NCI-H1694 (cell line): ENCODE measurements at places on chromosomes 4 and X.

DNA sequence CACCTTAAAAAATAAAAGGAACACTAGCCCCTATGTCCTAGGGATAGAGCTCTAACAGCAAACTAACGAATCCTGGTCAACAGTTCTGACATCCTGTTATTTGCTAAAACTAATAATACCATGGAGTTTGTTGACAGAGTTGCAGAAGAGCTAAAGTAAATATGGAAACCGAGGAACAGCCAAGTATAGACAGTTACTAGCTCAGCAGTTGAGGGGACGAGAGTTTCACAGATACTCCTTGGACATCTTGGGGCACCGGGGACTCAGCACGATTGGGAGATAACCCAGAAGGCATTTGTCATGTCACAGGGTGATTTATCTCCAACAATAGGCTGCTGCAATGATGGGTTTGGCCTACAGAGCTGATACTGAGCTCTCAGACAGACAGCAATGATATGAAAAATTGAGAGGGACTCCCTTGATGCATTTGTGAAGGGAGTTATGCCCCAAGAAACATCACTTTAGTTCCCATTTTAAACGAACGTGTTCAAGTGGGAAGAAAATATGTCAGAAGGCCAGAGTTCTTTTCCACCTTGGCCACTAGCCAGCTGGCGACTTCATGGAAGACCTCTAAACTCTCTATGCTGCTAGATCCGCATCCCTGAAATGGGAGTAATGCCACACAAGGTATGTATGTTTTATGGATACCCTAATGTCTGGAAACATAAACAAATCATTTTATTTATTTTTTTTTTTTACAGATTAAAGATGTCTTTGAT is 48.6 kb downstream of the TSC22D3 start:
- DNase-seq: no peak

- no peak for DNase-seq
Measured at GRCh38 chrX:73289039-73289438, 74.4 kb upstream of the NAP1L2 start.

GRCh38 chr4:8906991-8907595 is 35.5 kb upstream of the HMX1 start:
- no peak for DNase-seq

GRCh38 chr4:151227731-151228130 is 49.2 kb upstream of the PRSS48 start:
- no peak for DNase-seq

GRCh38 chr4:89741768-89742167 is 95.2 kb downstream of the SNCA start:
- DNase-seq: no peak

- no peak for DNase-seq
Measured at GRCh38 chrX:9117851-9118250, 83.9 kb upstream of the FAM9B start.

GRCh38 chrX:119655125-119655524 is 37.8 kb downstream of the SEPTIN6 start:
- no peak for DNase-seq
